ENCODE measurements at places on chromosomes 13 and 19. TPM values are rescaled to one million over a fixed set of nuclear protein-coding genes. Genes with fewer than 3 reads are reported as not detected.

GRCh38 chr13:102900193-102900608 is 54.4 kb downstream of the ERCC5 start:
- no peak for DNase-seq

DNA sequence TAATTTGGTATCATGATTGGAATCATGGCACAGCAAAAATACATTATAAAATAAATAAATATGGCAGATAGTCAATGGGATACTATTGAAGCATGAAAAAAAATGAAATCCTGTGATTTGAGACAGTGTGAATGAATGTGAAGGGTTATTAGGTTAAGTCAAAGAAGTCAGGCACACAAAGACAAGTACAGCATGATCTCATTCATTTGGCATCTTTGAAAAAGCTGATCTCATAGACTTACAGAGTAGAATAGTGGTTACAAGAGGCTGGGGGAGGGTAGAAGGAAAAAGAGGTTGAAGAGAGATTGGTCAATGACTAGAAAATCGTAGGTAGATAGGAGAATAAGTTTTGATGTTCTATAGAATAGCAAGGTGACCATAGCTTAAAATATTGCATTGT is 295.1 kb upstream of the SLITRK5 start:
- no peak for DNase-seq

DNA sequence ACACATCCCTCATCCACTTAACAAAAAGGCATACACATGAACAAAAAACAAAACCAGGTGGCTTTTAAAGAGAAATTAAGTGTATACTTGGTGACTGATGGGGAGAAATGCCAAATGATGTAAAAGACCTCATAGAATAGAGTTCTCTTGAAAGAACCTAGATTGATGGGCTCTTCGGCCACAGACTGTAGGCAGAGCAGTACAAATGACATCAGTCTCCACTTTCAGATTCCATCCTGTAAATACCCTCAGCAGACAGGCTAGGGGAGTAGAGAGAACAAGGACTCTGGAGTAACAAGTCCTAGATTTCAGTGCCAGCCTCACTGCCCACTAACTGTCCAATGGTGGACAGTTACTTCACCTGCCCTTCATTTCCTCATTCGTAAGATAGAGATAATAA is 203.8 kb downstream of the MZT1 start:
- no peak for DNase-seq

DNA sequence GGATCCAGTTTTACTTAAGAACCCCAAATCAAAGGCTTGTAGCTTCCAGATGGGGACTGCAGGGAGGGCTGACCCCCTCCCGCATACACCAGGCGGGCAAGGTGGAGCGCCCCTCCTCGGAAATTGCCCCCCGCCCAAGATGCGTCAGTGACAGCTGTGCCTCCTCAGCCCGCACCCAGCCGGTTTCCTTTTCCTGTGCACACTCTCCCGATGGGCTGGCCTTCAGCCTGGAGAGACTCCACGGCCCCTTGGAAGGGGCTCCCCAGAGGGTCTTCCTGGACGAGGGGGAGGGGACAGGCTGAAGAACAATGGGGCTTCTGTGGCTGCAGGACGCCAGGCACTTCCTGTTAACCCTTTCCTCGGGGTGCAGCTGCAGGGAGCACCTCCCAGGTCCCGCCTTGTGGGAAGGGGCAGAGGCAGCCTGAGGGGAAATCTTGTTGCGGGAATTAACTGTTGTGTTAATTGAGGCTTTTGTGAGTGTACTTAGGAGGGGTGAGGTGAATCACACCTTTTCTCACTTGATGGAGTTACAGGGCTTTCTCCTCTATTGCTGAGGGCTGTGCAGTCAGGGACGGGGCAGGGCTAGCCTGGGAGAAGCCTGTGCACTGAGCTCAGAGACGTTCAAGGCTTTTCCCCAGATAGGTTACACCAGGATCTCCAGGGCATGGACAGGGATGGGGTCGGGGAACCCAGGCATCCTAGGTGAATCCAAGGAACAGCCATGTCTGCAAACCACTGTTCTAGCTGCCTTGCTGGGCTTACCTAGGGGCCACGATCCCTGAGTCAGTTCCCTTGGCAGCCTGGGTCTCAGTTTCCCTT is 14.3 kb downstream of the IER2 start:
- DNase-seq: peak; percentile 61

DNA sequence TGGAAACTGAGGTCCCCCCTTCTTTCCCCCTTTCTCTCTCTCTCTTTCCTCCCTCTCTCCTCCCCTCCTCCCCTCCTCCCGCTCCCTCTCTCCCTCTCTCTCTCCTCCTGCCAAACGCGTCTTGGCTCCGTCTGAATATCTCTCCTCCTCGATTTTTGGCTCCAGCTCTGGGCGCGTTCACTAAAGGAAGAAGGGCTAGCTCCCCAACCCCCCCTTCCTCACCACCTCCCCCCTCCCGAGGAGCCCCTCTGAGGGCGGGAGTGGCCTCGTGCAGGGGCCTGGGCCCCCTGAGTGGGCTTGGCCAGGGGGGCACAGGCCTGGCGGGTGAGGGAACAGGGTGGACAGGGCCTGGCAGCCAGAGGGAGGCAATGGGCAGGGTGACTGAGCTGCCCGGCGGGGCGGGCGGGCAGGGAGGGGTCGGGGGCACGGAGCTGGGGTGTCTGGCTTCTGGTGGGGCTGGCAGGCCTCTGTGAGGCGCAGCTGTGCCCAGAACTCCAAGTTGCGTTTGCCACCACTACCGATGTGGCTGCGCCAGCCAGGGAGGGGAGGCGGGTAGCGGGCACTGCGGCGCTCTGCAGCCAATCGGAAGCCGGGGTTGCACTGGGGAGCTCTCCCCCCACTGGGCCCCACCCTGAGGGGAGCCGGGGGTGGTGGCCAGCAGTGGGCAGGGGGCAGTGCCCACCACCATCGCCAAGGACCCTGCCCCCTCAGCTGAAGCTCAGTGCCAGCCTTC is 7.1 kb downstream of the NFIX start:
- peak; percentile 76 for DNase-seq

GRCh38 chr13:62167650-62168172 is 752.1 kb upstream of the PCDH20 start:
- no peak for DNase-seq

DNA sequence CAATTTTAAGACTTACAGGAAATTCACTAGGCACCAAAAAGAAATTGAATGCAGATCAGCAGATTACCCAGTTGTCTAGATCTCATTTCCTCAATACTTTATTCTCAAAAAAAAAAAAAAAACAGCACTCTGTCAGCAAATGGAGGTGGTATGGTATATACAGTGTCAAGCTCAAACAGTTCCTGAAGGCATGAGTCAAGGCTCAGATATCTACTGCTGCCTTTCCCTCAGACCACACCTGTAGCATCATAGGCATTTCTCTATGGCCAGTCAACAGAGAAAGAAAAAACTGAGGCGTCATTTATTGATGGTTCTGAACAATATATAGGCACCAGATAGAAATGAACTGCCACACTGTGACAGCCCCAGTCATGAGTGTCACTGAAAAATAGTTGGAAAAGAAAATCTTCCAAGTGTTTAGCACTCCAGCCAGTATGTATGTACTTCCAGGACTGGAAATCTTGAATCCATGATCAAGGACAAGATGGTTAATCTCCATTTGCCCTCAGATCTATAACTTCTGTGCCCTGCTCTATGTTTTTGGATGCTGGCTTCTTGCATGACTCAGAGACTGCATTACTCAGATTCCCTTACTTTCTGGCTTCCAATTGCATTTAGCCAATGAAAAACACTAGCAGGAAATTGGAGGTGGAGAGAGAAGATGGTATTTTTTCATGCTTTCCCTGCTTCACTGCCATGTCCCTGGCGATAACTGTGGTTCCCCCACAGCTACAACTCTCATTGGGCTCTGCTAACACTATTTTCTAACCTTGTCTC is 8.4 kb upstream of the COG3 start:
- DNase-seq: no peak

GRCh38 chr19:37079238-37079637 is 1.0 kb downstream of the ZNF420 start:
- DNase-seq: no peak

- no peak for DNase-seq
Measured at GRCh38 chr19:32372726-32373517, 27.5 kb downstream of the ZNF507 start.

DNA sequence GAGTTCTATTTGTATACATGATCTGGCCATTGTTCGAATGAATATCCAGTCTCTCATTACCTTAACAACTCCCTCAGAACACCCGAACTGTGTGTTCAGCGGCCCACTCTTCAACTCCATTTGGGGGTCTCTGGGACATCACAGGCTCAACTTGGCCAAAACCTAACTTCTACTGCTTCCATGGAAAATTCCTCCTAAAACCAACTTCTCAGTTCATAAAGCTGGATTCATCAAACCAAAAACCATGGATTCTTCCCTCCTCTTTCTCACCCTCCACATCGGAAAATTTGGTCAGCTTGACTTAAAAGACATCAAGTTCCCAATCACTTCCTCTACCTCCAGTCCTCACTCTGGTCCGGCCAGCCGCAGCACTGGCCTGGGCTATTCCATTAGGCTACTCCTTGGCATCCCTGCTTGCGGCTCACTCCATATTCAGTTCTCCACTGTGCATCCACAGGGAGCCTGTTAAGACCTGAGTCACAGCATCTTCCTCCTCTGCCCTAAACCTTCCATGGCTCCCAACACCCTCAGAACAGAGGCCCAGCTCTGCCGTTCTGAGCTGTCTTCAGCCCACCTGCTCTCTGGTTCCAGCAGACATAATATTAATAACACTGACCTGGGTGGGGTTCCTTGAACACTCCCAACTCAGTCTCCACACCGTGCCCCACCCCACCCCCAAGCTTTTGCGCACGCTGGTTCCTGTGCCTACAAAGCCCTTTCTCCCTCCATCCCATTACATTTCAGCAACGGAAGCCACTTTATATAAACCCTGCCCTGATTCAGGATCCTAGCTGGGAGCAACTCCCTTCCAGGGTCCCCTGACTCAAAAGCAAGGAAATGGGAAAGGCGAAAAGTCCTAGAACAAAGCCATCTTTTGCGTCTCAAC is 1.1 kb downstream of the ZNF792 start:
- DNase-seq: no peak

DNA sequence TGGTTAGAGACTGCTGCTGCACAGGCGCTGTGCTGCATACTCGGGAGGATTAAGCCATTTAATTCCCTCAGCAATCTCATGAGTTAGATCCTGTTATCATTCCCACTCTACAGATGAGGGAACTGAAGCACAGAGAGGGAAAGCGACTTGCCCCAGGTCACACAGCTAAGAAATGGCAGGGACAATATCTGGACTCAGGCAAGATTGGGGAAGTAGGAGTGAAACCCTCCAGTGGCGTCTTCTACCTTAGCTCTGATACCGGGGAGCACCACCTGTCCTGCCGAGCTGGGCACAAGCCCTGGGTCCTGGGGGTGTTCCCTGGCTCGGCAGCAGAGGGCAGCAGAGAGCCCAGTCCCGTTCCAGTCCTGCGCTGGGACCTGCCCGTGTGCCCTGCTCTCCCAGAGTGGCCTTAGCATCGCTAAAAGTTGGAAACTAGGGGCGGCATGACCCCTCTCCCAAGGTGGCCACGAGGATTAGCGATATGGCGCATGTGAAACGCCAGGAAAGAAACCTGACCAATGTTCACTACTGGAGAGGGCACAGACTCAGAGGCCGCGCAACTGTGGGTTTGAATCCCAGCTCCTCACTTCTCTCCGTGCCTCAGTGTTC is 20.5 kb downstream of the CYTH2 start:
- DNase-seq: peak; percentile 82

Gene ADGRE3
- 0.32 TPM for total RNA-seq

Gene SCGB2B2
- 0.20 TPM for total RNA-seq

Gene KIR2DL3
- total RNA-seq: not detected
